Stimulated activated CD8-positive, alpha-beta memory T cell treated with anti-CD3 and anti-CD28 coated beads, Interleukin-2, amount 100 ng/mL, for 48 hours (primary cell): ENCODE measurements at places on chromosomes 4 and X.

- no peak for DNase-seq
Observed at GRCh38 chr4:99645036-99645435, 12.6 kb downstream of the C4orf54 start.

- DNase-seq = no peak
Observed at GRCh38 chr4:158912390-158912789, 143.6 kb downstream of the FNIP2 start.

DNA sequence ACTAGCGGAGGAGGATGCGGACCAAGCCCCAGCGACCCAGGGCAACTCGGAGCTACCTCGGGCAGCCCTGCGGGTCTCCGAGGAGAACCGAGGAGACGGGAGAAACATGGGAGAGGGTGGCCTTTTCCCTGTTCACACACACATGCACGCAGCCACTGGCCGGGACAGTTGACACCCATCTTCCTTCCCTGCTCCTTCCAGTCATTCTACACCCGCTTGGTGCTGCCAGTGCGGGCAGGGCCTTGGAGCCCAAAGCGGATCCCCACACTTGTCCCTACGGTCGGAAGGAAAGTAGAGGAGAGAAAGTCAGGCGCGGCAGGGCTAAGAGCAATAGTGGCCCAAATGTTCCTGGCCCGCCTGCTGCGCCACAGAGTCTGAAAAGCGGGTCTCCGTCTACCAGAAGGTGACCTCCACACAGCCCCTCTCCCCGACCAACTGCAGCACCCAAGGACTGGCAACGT, 1.1 kb upstream of the PPP3CA start:
- DNase-seq = no peak

GRCh38 chr4:61533140-61533539, 333.0 kb downstream of the ADGRL3 start:
- DNase-seq = no peak

GRCh38 chrX:136689436-136689835, 41.5 kb downstream of the CD40LG start:
- no peak for DNase-seq

- DNase-seq = no peak
Observed at GRCh38 chr4:11106190-11106589, 322.5 kb downstream of the HS3ST1 start.

DNA sequence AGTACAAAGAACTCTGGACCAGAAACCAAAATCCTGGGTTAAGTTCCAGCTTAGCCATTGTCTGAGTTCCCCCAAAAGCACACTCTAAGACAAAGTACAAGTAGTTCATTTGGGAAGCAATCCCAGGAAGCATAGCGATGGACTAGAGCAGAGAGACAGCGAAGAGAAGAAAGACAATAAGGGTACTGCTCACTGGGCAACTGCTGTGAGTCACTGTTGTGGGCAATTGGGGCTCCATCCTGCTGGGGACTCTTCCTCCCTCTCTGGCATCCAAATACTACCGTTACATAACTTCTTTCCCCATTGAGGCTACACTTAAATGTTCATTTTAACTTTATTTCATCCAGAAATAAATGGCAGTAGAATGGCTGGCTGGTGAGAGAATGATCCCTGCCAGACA, 14.1 kb downstream of the SRPX start:
- DNase-seq = no peak

GRCh38 chrX:42119076-42119475, 195.7 kb upstream of the CASK start:
- no peak for DNase-seq

- DNase-seq = no peak
Observed at GRCh38 chrX:149456476-149457245, 48.4 kb downstream of the IDS start.

DNA sequence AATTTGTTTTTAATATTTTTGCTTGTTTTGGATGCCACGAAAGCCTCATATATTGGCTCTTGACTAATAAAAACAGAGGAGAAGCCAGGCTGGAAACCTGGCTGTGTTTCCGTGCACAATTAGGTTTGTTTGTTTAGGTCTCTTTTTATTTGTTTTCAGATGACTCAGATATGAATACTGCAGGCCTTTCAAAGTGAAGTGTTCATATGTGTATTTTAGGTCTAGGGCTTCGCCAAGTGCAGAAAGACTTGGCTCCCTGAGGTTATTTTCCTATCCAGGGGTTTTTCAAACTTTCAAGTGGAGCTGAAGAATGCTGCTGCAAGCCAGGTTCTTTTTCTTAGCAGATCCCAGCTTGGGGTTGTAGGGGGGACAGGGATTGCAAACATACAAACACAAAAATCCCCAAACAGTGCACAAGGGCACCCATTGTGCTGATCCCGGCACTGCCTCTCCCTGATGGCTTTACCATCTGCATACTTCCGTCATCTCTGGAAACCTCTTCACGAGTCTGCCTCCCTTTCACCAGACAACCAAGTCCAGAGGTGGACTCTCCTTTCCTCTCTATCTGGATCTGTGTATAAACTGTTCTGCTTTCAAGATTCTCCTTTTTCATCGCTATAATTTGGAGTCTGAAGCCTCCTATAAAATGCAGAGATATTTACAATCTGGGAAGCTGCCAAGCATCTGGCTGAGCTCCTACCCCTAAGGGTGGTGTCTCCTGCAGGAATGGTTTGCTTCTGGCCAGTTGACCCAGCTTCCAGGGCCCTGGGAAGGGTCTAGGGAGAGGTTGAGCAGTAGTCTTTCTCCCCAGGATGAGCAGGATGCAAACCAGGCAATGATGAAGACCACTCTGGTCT, 108.6 kb downstream of the SMIM20 start:
- DNase-seq = no peak

- DNase-seq = no peak
Observed at GRCh38 chrX:23792861-23793553, 10.0 kb downstream of the SAT1 start.

DNA sequence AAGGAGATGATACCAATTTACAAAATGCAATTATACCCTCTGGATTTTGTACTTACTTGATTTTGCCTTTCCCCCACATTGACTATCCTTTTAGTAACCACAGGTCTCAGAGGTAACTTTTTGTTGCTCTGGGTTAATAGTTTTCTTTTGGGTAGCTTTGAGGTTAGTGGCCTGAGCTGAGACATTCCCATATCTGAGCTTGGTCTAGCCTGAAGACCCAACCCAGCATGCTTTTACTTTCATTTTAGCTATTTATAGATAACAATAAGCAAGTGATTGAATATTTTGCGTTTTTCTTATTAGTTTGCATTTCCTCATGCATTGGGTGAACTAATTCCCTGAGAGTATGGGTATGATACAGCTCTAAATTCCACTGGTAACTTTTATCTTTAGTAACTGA, 11.8 kb downstream of the HTN1 start:
- no peak for DNase-seq

DNA sequence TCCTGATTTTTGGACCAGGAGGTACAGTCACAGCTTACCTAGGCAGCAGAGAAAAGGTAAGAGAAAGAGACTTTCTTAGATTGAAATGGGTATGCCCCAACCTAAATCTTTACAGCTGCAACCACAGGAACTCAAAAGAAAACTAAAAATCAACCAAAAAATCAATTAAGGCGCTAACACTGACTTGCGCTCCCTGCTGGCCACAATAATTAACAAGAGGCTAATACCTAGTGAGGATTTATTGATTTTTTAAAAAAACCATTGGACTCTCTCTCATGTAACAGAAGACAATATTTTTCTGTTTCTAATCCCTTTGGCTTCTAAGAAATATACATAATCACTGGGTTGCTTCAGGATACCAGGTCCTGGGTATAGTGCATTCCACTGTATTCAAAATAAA, 153.9 kb upstream of the TENM3 start:
- DNase-seq = no peak

- DNase-seq = no peak
Observed at GRCh38 chrX:39652336-39652735, 445.4 kb downstream of the BCOR start.

- DNase-seq = no peak
Observed at GRCh38 chr4:6466756-6467381, 5.5 kb downstream of the PPP2R2C start.
